ENCODE measurements at places on chromosomes 5 and 9. TPM values are rescaled to one million over a fixed set of nuclear protein-coding genes. Genes with fewer than 3 reads are reported as not detected.

DNA sequence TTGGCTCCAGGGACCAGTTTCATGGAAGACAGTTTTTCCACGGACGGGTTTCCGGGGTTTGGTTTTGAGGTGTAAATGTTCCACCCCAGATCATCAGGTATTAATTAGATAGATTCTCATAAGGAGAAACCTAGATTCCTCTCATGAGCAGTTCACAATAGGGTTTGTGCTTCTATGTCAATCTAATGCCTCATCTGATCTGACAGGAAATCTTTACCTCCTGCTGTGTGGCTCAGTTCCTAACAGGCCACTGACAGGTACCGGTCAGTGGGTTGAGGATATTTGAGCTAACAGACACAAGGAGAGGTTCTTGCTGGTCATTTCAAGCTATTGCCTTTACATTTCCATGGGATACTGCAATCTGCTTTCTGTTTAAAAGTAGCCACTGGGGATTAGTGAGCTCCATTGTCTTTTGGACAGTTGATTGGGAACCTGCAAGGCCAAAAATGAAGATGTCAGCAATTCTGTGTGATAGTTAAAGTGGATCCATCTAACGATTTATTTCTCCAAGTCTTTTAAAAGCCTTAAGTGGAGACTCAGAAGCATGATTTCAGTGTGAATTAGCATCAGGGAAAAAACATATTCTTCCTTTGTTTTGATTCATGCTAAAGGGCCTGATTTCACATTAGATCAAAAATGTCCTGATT, 38.6 kb downstream of the MRPS30 start:
- no peak for DNase-seq

DNA sequence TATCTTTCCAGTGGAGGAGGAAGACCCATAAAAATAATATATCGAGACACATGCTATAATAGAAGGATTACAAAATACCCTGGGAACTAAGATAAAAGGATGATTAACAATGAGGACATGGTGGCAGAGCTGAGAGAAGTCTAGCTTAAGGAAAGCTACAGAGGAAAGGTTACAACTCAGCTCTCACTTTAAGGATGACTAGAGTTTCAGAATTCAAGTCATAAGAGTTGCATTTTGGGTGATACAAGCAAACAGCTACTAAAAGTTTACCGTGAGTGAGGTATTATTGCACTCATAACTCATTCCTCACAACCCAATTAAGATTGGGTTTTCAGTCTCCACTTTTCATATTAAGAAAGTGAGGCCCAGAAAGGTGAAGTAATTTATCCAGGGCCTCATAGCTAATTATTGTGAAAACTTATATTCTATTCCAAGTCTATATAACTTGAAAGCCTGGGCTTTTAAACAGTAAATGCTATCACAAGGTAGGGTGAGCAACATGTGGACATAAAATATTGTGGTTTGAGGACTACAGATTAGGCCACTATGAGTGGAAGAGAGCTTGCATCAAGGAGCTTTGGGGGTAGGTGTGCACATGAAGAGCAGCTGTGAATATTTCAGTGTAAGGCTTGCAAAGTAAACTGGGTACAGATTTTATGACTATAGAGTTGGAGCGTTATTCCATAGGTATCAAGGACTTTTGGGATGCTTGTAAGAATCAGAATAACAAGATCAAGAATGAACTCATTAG, 28.0 kb downstream of the JAKMIP2 start:
- no peak for DNase-seq

The ODF2 gene
- polyA plus RNA-seq, result 27.1 TPM

The AHRR gene
- polyA plus RNA-seq, result 3.9 TPM

DNA sequence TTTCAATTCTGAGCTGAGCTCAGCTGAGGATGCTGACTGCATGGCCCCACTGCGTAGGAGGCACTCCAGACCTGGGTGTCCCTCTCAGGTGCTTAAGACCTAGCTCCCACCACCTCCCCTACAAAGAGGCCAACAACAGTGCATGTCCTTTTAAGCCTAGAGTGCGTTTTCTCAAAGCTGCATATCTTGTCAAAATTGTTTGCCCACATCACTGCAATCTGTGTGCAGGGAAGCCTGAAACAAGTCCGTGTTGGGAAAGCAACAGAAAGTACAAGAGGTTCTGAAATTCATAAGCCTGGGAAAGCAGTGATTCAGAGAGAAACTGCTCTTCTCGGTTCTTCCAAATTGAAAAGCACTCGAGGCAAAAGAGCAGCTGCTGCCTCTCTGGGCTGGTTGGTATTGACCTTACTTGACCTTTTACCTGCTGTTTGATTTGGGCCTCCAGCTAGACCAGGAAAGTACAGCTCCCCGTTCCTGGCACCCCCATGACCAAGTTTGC, 238.4 kb downstream of the NR2F1-AS1 start:
- DNase-seq, result no peak

The ANKRD34B gene
- polyA plus RNA-seq, result not detected

GRCh38 chr5:60541980-60542379, 158.0 kb downstream of the DEPDC1B start:
- DNase-seq, result peak; percentile 63

GRCh38 chr9:126240835-126241234, 85.8 kb upstream of the MVB12B start:
- DNase-seq, result no peak

The LCN1 gene
- polyA plus RNA-seq, result 0.09 TPM

- no peak for DNase-seq
Measured at GRCh38 chr9:122318284-122318683, 52.5 kb upstream of the PTGS1 start.

DNA sequence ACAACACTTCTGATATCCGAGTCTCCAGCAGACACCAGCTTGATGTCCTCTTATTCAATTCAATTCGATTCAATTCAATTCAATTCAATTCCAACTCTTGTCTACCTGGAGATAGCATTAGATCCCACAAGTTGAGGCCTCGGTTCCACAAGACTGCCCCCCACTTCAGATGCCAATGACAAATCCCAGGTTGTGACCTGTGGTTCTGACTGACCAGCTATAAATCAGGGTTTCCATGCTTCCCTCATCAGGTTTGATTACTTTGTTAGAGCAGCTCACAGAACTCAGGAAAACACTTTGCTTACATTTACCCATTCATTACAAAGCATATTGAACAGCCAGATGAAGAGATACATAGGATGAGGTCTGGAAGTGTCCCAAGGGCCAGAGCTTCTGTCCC, 82.6 kb downstream of the ALDH7A1 start:
- no peak for DNase-seq

- no peak for DNase-seq
Measured at GRCh38 chr5:119343766-119344165, 12.1 kb upstream of the TNFAIP8 start.

The STXBP1 gene
- polyA plus RNA-seq, result 32.2 TPM

DNA sequence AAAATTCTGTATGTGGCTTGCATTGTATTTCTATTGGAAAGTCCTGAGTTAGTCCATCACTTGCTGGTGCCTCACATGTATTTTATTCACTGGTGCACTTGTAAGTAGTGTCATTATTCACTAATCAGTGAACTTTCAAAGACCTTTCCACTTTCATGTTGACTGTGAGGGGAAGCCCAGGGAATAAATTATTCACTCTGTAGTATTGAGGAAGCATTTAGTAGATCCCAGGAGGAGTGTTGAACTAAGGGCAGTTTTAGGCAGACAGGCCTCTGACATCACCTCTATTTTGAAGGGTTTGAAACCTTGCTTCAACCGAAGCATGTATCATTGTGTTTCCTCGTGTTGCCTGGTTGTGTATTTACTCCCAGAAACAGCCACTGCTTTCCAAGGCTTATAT, 705.4 kb upstream of the RIOK2 start:
- no peak for DNase-seq

- DNase-seq, result no peak
Measured at GRCh38 chr5:107594253-107595045, 76.3 kb downstream of the EFNA5 start.

GRCh38 chr9:17148324-17148723, 13.5 kb downstream of the CNTLN start:
- no peak for DNase-seq

DNA sequence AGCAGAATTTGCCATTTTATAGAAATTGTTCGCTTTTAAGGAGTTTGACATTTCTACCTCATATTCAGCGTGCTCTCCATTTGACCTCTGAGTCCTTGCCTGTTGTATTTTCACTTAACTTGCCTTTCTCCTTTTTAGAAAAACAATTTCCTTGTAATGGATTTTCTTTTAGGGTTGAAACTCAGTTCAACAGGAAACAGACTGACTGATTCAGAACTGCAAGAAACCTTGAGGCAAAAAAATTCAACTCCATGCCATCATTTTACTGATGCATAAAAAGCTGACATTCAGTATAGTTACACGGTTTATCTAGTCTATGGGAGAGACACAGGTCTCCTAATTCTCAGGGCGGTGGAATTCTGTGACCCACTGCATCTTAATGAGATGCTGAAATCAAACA, 59.8 kb downstream of the MRPS30 start:
- no peak for DNase-seq

GRCh38 chr9:130287736-130288135, 22.2 kb downstream of the HMCN2 start:
- no peak for DNase-seq

- no peak for DNase-seq
Measured at GRCh38 chr5:9125852-9126251, 420.0 kb downstream of the SEMA5A start.

DNA sequence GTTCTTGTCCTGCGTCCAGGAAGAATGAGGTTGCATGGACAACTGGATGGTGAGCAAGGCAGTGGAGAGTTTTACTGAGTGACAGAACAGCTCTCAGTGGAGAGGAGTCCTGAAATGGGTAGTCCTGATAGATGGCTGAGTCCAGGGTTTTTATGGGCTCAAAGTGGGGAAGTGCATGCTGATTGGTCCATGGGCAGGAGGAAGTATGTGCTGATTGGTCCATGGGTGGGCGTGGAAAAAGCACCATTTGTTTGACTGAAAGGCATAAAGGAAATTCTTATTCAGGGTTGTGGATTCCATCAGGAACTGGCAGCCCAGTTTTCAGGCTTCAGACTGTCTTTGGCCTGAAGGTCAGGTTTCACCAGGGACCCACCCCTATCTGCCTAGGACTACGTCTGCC, 10.6 kb downstream of the FSD1L start:
- DNase-seq, result no peak

GRCh38 chr5:149902177-149902576, 42.4 kb downstream of the PDE6A start:
- DNase-seq, result no peak

DNA sequence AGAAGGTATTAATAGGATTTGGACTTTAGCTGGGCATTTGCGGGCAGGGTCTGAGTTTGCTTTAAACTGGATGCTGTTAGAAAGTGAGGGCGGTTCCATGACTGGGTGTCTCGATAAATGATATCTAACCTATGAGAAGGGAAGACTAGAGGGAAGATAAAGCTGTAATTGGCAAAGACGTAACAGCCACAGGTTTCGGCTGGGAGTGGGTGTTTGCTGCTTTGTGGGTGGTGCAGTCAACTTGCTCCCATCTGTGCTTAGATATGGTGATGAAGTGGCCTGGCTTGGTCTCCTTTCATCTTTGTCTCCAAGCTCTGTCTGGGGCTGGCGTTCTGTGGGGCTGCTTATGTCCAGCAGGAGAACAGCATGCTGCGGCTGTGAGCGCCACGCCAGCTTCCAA, 23.3 kb downstream of the OR2V1 start:
- DNase-seq, result no peak

The EXOC3 gene
- polyA plus RNA-seq, result 59.1 TPM

The SV2C gene
- polyA plus RNA-seq, result 3.0 TPM

The PHYHD1 gene
- 19.0 TPM for polyA plus RNA-seq

The PCDHB6 gene
- polyA plus RNA-seq, result 0.96 TPM

The PDE6A gene
- polyA plus RNA-seq, result 1.0 TPM

DNA sequence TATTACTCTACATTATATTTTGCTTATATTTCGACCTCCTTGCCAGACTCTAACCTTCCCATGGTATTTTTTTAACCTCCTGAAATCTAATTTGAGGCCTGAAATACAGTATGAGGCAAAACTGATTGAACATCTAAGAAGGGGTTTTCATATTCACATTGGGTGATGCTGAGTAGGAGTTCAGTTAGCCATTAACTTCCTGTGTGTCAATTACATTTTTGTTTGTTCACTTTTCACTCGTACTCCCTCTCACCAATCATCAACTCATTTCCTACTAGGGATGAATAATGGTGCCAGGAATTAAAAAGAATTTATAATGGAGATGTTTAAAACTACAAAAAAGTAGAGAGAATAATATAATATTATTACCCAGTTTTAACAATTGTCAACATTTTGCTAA, 27.6 kb upstream of the GLRA1 start:
- DNase-seq, result no peak

The SLC36A2 gene
- not detected for polyA plus RNA-seq

The RABL6 gene
- 97.3 TPM for polyA plus RNA-seq

All from large intestine (tissue), 12 donors.